Fibroblast of the aortic adventitia (primary cell): ENCODE measurements at places on chromosomes 2 and 18.

GRCh38 chr2:109225170-109225782, 96.3 kb downstream of the SH3RF3 start:
- DNase-seq = no peak

DNA sequence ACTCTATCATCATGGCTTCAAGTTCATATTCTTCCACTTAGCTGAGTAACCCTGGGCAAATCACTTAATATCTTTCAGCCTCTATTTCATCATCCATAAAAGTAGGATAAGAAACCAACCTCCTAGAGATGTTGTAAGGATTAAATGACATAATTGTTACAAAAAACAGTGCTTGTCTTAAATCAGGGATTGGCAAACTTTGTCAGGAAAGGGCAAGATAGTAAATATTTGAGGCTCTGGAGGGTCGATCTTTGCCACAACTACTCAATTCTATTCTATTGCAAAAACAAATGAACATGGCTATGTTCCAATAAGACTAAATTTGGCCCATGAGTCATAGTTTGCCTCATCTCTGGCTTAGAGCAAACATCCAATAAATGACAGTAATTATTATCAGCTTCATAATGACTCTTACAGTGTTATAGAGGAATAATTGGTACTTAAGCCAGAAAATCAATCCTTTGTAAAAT, 184.7 kb downstream of the SATB2 start:
- peak; percentile 91 for DNase-seq

DNA sequence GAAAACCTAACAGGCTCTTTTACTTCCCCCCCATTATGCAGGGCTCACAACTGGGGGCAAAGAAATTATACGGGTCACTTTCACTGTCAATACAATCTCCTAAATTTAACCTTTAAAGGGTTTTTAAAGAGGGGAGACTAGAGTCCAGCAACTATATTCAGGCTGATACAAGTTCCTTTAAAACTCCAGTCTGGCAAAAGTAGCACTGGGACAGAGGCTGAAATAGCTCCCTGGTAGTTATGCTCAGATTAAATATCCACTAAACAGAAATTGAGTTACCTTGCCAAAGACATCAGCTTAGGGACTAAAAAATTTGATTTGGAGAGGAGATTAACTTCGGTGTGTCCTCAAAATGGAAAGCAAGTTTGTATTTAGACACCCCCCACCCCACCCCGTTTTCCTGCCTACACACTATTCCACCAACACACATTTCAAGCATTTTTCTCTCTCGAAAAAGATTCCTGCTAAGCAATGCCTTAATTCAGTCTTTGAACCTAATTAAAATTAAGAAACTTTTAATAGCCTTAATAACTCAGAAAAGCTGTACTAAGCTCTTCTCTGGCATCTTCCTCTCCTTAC, 127.2 kb downstream of the OSBPL1A start:
- DNase-seq = no peak

DNA sequence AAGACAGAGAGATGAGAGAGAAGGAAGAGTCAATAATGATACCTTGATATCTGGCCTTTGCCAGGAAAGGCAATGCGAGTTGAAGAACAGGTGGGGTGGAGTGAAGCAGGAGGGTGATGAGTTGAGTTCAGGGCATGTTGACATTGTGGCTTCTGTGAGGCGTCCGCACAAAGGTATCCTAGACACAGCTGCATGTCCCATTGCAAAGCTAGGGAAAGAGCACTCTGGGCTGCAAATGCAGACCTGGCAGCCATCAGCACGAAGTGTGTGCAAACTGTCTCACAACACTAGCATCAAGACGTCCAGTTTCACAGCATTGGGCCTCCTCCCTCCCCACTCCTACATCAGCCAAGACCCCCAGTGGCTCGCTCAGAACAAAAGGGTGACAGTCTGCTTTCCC, 36.1 kb downstream of the TEX51 start:
- no peak for DNase-seq

- no peak for DNase-seq
Measured at GRCh38 chr2:238339814-238340213, 19.5 kb downstream of the TRAF3IP1 start.

DNA sequence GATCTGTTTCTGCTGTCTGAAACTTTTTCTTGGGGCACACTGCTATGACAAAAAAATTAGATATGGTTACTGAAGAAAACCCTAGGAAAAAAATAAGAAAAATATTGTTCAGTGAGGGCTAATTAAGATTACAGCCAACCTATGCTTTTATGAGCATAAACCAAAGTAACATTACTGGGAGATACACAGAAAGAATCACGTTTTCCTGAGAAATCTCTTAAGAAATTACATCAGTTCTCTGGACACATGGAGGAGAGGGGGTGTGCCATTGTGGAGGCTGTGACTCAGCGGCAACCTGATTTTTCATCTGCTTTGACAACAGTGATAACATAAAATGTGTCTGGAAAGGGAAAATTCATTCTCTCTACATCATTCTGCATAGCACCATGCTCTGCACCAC, 13.4 kb upstream of the NMI start:
- peak; percentile 94 for DNase-seq

DNA sequence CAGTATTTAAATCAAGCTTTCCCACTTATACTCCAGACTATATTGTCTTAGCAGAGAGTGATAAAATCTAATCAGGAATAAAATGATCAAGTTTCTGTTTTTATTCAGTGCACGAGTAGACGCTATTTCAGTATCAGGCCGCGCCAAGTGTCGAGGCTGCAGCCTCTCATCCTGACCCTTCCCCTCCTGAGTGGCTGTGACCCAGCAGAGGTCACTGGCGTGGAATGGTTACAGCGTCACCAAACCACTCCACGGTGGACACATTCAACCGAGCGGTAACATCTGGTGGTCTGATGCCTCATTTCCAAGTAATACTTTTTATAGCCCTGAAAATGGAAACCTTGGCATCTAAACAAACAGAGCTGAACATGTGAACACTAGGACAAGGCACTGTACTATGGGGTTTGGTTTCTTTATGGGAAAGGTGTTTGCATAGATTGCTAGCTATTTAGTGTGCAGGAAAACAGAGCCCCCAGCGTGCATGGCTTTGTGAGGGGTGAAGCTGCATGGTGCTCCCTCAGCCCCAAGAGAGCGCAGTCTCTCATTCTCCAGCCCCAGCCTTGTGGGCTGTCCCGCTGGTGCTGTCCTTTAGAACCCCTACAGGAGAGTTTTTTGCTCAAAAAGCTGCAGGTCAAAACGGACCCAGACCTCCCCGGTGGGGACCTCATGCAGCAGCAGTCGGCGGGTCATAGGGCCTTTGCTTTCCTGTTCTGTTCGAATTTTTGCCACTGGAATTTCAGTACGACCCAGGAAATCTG, 28.4 kb downstream of the FAM228A start:
- DNase-seq = no peak

- peak; percentile 9 for DNase-seq
Measured at GRCh38 chr18:71250191-71250590, 961.3 kb downstream of the SOCS6 start.

GRCh38 chr18:24121625-24122024, 17.2 kb upstream of the CABYR start:
- no peak for DNase-seq

DNA sequence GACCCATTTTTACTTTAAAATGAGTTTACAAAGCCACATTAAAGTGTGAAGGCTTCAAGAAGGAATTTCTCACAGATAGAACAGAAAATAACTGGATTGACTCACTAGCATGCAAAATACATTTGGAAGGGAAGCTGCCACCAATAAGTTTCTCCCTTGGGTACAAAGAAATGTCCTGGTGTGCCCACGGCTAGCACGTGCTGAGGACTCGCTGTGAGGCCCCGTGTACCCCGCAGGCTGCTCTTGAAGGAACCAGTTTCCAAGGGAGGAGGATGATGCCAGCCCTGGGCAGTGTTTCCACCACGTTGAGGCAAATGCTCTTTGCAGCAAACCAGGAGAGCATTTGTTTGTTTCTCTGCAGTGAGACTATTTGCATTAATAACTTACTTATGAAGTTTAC, 207.3 kb downstream of the SH3RF3 start:
- no peak for DNase-seq

DNA sequence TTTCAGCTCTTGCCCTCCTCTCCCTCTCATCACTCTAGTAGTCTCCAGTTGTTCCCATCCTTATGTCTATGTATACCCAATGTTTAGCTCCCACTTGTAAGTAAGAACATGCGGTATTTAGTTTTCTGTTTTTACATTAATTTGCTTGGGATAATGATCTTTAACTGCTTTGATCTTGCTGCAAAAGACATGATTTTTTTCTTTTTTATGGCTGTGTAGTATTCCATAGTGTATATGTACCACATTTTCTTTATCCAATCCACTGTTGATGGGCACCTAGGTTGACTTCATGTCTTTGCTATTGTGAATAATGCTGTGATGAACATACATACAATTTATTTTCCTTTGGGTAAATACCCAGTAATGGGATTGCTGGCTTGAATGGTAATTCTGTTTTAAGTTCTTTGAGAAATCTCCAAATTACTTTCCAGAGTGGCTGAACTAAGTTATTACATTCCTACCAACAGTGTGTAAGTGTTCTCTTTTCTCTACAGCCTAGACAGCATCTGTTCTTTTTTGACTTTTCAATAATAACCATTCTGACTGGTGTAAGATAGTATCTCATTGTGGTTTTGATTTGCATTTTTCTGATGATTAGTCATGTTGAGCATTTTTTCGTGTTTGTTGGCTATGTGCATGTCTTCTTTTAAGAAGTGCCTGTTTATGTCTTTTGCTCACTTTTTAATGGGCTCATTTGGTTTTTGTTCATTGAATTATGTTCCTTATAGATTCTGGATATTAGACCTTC, 179.6 kb upstream of the SLC39A10 start:
- DNase-seq = peak; percentile 82

GRCh38 chr2:86634352-86634751, 10.7 kb upstream of the RNF103 start:
- no peak for DNase-seq

DNA sequence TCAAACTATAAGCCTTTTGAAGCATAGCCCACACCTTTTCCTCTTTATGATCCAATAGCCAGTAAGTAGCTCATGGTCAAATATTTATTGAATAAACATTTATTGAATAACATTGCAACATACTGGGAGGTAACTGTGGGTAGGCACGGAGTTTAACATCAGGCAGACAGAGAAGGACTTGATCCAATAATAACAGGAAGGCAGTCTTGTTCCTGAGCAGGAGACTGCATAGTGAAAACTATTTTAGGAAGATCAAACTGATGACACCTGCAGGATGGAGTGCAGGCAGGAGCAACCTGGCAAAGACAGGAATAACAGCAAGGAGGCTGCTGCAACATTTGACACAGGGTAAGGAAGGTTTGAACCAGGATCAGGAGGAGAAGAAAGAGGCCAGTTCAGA, 3.1 kb upstream of the DCTN1 start:
- peak; percentile 83 for DNase-seq

GRCh38 chr2:120305296-120305695, 40.6 kb upstream of the INHBB start:
- DNase-seq = no peak

DNA sequence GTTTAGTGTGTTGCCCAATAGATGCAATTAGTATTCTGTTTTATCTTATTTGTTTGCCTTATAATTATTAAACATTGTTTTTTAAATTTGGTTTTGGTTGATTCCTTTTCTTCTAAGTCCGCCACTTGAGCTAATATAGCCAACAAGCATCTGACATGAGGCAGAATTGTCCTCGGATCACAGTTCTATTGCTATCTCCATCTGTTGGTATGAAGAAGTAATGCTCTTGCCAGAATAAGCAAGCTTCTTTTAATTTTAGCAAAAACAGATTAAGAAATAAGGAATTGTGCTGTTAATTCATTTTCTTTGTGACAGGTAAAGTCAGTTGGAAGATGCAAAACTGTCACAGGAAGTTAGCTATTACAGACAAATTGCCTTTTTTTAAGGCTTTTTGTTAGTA, 54.3 kb downstream of the R3HDM1 start:
- DNase-seq = peak; percentile 20

DNA sequence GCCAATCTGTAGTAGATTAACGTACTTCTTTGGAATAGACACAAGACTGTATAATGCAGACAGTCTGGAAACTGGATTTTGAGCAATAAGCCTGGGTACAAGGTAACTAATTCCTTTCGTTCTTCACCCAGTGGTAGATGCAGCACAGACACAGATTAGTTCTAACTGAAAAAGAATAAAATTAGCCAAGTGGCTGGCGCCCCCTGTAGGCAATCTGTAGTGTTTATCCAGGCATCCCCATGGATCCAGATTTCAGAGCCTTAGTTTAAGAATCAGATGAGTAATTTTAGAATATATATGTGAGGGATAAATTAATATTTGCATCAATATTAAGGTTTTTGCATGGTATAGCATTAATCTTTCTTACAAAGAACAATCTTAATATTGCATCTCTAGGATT, 563.9 kb downstream of the DCC start:
- no peak for DNase-seq

- peak; percentile 92 for DNase-seq
Measured at GRCh38 chr2:75595541-75596395, 35.0 kb upstream of the EVA1A start.

- DNase-seq = no peak
Measured at GRCh38 chr2:74884866-74885265, 50.9 kb downstream of the HK2 start.

- no peak for DNase-seq
Measured at GRCh38 chr2:209501579-209501978, 77.7 kb downstream of the MAP2 start.

GRCh38 chr2:199455545-199456382, 2.0 kb downstream of the SATB2 start:
- peak; percentile 35 for DNase-seq
